ENCODE measurements at places on chromosomes 7 and 10.

DNA sequence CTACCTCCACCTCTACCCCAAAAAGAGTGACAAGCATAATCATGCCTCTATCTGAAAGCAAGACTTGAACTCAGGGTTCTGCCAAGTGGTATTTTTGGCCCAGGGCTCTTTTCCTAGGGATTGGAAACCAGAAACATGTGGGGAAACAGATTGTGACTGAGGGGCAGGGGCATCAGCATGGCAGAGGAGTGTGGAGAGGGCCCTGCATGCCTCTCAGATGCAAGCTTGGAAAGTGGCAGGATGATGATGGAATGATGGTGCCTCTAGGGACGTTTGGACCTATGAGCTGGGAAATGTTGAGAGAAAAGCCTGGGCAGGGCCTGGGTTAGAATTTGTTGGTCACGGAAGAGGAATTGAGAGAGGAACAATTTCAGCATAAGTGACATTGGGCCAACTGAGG is 78.4 kb upstream of the LEP start:
- DNase-seq: no peak

DNA sequence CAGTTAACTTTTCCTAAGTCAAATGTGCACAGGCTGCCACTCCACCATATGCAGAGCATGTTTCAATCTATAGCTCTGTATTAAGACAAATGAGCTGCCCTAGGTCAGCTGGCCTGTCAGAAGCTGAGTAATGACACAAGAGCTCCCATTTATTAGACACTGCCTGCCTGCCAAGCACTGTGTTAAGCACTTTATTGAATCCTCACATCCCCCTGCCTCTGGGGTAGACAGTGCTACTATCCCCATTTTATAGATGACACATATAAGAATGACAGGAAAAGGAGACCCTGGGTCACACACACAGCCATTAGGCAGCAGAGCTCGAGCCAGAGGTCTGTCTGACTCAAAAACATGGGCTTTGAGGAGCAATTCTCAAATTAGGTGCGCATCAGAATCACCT is 179.8 kb upstream of the PDE1C start:
- no peak for DNase-seq

- DNase-seq: no peak
Observed at GRCh38 chr10:76717141-76717540, 920.5 kb downstream of the KCNMA1 start.

- no peak for DNase-seq
Observed at GRCh38 chr7:67771846-67772605, 775.4 kb downstream of the TYW1 start.

- DNase-seq: no peak
Observed at GRCh38 chr10:76735866-76736265, 901.7 kb downstream of the KCNMA1 start.

GRCh38 chr7:27636326-27637006 is 26.2 kb downstream of the HIBADH start:
- no peak for DNase-seq

DNA sequence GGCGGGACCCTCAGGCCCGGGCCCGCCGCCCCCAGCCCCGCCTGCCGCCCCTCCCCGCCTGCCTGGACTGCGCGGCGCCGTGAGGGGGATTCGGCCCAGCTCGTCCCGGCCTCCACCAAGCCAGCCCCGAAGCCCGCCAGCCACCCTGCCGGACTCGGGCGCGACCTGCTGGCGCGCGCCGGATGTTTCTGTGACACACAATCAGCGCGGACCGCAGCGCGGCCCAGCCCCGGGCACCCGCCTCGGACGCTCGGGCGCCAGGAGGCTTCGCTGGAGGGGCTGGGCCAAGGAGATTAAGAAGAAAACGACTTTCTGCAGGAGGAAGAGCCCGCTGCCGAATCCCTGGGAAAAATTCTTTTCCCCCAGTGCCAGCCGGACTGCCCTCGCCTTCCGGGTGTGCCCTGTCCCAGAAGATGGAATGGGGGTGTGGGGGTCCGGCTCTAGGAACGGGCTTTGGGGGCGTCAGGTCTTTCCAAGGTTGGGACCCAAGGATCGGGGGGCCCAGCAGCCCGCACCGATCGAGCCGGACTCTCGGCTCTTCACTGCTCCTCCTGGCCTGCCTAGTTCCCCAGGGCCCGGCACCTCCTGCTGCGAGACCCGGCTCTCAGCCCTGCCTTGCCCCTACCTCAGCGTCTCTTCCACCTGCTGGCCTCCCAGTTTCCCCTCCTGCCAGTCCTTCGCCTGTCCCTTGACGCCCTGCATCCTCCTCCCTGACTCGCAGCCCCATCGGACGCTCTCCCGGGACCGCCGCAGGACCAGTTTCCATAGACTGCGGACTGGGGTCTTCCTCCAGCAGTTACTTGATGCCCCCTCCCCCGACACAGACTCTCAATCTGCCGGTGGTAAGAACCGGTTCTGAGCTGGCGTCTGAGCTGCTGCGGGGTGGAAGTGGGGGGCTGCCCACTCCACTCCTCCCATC is 82.7 kb downstream of the PAX2 start:
- no peak for DNase-seq

GRCh38 chr10:119331061-119331460 is 123.7 kb downstream of the GRK5 start:
- no peak for DNase-seq

GRCh38 chr10:117542706-117543224 is at the start of gene EMX2:
Gene EMX2, plus strand, starts transcription at chr10:117542746. Its CDS starts 522 bp downstream, at chr10:117543268.
- no peak for DNase-seq

GRCh38 chr7:77631820-77632219 is 64.4 kb upstream of the RSBN1L start:
- DNase-seq: no peak

- no peak for DNase-seq
Observed at GRCh38 chr7:51070151-51070550, 246.5 kb downstream of the COBL start.

- no peak for DNase-seq
Observed at GRCh38 chr7:98816967-98817710, 52.7 kb downstream of the TMEM130 start.

Data from iPS DF 19.7 (cell line).